ENCODE measurements at places on chromosomes 3 and 15. TPM values are rescaled to one million over a fixed set of nuclear protein-coding genes. Genes with fewer than 3 reads are reported as not detected.

DNA sequence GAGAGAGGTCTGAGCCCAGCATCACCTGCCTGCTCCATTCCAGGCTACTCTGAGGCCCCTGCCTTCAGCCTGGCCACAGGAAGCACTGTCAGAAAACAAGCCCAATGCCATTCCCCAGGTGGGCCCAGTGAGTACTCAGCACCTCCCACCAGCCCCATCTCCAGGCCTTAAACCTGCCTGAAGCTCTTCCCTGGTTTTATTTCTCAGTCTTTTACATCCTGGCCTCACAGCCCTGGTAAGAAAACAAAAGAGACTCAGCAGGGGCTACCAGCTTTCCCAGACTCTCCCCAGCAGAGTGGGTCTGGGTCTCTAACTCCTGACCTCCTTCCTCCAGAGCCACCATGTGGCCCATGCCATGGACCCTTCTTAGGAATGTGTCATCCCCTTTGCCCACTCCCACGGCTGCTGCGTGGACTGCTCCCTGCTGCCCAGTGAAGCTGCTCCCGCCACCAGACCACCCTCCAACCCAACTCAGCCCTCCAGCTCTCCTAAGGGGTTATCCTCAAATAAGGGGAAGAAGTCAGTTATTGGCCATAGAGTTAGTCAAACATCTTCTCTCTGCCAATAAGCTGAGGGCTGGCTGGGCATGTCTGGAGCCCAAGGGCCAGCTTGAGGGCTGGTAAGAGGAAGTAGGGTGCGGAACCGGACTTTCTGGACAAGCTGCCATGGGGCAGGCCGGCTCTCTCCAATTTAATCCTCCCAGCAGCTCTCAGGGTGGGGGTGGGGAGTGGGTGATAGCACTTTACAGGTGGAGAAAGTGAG, 116.7 kb upstream of the LINGO1 start:
- DNase-seq = no peak

- no peak for DNase-seq
Observed at GRCh38 chr15:68730471-68730919, 90.2 kb downstream of the ANP32A start.

The C3orf18 gene
- total RNA-seq = 13.6 TPM

The PRR20G gene
- not detected for total RNA-seq

- DNase-seq = peak; percentile 5
Observed at GRCh38 chr3:33942483-33943150, 144.2 kb downstream of the PDCD6IP start.

DNA sequence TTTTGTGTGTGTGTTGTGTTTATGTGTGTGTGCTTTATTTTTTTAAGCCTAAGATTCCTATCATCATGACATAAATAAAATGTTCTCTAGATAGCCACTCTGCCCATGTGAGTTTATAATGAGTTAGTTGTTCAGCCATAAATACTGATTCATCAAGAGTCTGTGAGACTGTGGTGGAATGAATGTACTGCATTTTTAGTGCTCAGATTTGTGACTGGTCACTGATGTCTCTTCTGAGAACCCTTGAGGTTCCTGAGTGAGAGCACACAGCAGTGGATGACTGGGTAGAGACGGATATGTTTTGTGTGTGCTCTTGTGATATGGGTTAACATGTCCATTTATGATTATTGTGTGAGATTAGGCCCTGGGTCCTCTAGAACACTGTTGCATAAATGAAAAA, 51.2 kb downstream of the SETD5 start:
- no peak for DNase-seq

DNA sequence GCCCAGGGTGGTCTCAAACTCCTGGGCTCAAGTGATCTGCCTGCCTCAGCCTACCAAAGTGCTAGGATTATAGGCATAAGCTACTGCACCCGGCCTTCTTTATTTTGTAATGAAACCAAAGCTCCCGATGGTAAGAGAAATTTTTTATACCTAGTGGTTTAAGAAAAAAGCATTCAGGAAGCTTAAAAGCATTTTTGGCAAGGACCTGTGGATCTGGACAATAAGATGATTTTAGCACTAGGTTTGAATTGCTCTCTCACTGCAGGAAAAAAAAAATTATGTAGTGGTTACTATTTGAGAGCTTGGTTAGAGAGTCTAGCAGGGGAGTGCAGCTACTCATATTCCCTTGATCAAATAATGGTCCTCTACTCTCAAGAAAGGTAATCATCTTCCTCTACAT, 64.9 kb upstream of the PIK3R4 start:
- DNase-seq = no peak

DNA sequence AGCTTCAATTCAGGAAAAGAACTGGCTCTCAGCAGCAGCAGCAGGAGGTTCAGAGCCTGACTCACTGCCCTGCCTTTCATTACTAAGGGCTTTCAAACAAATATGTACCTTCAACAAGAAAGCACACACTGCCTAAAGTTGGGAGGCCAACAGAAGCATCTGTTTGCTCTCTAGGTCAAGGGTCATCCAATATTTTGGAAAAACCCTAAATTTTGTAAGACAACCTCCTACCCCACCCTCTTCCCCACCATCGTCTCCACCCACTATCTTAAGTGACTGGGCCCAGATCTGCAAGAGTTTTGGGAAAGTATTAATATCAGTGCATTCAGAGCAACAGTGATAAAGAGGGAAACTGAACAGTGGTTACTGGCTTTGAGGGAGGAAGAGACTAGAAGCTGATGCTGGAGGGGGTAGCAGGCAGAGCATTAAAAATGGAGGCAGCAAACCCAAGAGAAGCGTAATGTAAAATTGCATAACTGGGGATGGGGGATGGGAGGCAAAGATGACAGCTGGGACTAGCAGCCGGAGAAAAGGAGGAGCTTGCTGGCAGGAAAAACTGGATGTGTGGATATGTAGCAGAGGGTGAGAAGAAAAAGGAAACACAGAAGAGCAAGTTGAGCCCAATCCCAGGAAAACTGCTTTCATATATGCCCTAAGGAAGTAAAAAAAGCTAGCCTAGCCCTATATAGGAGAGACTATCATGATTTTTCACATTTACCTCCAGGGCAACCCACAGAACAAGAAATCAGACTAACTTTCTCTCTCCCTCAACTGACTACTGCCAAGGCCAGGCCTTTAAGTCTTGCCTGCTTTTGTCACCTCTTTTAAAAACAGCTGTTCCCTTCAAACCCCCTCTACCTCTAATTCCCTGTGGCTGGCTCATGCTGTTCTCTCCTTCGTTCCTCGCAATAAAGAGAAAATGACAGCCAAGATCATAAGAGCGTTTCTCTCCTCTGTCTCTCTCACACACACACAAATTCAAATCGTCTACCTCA, 31.4 kb downstream of the NPTN start:
- no peak for DNase-seq

The BLM gene
- 1.5 TPM for total RNA-seq

The IGF1R gene
- total RNA-seq = 33.6 TPM

The CNTN3 gene
- 1.4 TPM for total RNA-seq

The SPINT1 gene
- total RNA-seq = 0.99 TPM

- DNase-seq = no peak
Observed at GRCh38 chr15:80584561-80584964, 110.5 kb upstream of the ABHD17C start.

The HTR3E gene
- total RNA-seq = not detected

GRCh38 chr3:184017672-184018423, at the start of gene ABCC5:
TSS of gene ABCC5 (minus strand) at chr3:184017884. CDS start at chr3:184014392, 3,492 bp downstream.
- peak; percentile 97 for DNase-seq

GRCh38 chr15:85993116-85993515, 86.6 kb upstream of the AGBL1 start:
- no peak for DNase-seq

- no peak for DNase-seq
Observed at GRCh38 chr15:92051716-92052115, 198.2 kb downstream of the SLCO3A1 start.

- DNase-seq = no peak
Observed at GRCh38 chr15:70292076-70292760, 194.5 kb upstream of the TLE3 start.

DNA sequence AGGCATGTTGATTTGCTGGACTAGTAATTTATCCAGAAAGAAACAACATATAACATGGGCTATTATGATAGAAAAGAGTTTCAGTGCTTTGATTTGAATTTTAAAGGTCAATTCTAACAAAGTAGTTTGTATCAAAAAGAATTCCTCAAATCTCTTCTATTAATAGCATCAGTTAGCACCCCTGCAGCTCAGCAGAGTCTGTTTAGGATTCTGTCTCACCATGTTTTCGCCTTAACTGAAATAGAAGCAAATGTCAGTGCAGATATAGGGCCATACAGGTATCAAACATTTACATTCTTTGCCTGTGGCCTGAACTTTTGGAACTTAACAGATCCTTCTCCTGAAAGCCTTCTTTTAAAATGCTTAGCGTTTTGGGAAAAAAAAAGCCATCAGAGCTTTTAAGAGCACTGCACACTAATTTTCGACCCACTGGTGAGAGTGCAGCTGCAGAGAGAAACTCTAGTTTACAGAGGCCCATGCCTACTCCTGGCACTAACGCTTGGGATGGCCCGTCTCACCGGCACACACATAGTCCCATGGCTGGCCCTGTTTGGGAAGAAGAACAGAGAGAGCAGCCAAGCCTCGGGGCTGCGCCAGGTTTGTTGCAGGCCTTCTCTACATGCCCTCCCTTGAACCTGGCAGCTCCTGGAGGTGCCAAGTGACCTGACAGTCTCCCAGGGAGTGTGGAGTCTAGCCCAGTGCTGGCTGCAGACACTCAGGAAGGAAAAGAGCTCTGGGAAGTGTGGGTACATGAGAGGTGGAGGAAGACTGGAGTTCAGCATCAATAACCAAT, 9.9 kb upstream of the PAQR9 start:
- no peak for DNase-seq

- no peak for DNase-seq
Observed at GRCh38 chr3:68436619-68437401, 495.5 kb downstream of the TAFA4 start.

- no peak for DNase-seq
Observed at GRCh38 chr3:114884213-114884923, 262.7 kb downstream of the ZBTB20 start.

The DZIP3 gene
- 14.5 TPM for total RNA-seq

- no peak for DNase-seq
Observed at GRCh38 chr15:71451130-71451529, 335.9 kb downstream of the THSD4 start.

DNA sequence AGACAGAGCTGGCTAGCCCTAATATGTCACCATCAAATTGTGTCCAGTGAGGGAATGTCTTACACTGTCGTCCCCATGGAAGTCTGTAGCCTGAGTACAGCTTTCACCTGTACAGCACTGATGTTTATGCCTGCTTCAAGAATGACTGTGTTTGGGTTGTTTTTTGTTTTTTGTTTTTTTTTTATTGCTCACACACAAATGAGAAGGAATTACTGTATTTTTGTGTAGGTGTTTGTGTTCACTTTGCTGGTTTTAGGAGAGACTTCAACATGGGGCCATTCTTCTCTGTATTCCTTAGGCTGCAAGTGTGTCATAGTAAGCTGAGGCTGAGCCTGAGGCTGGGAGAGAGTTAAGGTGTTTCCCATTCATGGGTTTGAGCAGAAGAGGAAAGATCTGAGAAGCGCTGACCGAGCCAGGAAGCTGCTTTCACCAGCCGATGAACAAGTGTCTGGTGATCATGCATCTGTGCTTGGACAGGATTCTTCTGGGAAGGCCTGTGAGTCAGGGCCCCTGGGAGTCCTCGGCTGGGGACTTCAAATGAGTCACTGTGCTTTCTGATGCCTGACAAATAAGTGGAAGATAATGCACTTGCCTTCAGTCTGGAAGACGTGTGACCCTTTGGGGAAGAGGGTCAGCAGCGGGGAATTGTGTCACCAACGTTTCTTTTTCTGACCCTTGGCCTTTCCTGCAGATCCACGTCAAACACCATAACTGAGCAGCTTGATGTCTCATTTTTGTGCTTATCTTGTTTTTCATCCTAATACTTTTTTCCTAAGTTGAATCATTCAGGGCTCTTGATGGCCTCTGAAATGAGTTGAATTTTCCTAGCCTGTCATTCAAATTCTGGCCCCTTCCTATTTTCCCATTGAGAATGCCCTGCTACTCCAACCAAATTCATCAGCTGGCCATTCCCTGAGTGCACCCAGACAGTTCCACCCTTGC, 36.7 kb upstream of the ZBTB38 start:
- no peak for DNase-seq

The LDHAL6B gene
- not detected for total RNA-seq

- DNase-seq = no peak
Observed at GRCh38 chr3:82568776-82569338, 807.4 kb upstream of the GBE1 start.

DNA sequence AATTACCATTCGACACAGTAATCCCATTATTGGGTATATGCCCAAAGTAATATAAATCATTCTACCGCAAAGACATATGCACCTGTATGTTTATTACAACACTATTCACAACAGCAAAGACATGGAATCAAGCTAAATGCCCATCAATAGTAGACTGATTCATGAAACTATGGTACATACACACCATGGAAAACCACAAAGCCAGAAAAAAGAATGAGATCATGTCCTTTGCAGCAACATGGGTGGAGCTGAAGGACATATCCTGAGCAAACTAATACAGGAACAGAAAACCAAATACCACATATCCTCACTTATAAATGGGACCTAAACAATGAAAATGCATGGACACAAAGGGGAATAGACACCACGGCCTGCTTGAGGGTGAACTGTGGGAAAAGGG, 11.1 kb upstream of the MCF2L2 start:
- no peak for DNase-seq

GRCh38 chr3:76958274-76958673, 81.6 kb upstream of the ROBO2 start:
- no peak for DNase-seq

The MAP6D1 gene
- 2.9 TPM for total RNA-seq

- DNase-seq = no peak
Observed at GRCh38 chr15:90820481-90820880, 47.9 kb upstream of the FURIN start.

DNA sequence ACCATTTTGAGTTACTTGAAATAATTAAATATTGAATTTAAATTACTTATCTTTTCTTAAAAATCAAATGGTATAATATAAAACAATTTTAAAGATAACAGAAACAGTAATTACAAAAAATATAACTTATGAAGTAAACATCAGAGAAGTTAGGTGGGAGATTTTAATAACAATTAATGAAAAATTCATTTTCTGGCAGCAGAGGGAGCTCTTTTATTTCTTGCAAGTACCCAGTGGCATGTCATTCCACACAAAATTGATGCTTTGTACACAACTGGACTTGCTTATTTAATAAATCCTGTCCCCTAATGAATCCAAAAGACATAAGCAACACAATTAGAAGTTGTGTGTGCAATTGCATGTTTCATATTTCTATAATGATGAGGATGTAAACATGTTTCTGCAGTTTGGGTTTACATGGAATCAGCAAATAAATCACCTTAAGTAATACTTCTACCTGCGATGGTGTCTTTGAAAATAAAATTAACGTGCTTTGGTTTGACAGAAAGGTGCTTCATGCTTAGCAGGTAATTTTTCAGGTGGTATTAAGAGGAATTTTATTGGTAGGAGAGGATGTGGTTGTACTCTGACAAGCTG, 861.3 kb downstream of the ZPLD1 start:
- no peak for DNase-seq

The MOBP gene
- not detected for total RNA-seq
